ENCODE measurements at places on chromosomes 11 and 22.

- DNase-seq, result no peak
These were observed 3.0 kb downstream of the MUS81 start for GRCh38 chr11:65862941-65863888.

DNA sequence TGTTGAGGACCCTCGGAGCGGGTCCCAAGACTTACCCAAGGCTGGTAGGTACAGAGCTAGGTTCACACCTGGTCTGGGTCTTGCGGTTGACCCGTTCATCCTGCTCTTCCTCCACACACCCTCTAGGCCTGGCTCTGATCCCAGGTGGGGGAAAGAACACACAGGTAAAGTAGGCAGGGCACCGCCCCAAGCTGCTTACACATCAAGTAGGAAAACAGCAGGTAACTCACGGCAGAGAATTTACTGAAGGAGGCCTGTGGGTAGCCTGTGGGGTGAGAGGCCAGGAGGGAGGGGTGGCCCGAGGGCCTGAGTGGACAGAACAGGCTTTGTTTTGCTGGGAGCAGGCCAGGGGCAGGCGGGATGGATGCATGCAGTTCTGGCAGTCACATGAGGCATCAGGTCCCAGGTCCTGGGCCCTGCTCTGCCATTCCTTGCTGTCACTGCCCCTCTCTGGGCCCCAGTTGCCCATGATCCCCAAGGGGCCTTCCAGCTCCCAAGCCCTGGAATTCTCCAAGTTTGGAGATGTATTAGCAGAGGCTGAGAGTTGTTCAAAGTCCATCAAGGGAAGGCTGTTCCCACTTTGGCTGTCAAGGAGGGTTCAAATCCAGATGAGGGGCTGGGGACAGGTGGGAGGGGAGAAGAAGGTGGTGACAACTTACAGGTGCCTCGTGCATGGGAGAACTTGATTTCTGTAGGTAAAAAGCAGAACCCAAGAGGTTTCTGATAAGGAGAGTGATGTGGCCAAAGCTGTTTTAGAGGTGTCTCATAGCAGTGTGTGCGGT, 5.7 kb downstream of the TSKU start:
- no peak for DNase-seq

DNA sequence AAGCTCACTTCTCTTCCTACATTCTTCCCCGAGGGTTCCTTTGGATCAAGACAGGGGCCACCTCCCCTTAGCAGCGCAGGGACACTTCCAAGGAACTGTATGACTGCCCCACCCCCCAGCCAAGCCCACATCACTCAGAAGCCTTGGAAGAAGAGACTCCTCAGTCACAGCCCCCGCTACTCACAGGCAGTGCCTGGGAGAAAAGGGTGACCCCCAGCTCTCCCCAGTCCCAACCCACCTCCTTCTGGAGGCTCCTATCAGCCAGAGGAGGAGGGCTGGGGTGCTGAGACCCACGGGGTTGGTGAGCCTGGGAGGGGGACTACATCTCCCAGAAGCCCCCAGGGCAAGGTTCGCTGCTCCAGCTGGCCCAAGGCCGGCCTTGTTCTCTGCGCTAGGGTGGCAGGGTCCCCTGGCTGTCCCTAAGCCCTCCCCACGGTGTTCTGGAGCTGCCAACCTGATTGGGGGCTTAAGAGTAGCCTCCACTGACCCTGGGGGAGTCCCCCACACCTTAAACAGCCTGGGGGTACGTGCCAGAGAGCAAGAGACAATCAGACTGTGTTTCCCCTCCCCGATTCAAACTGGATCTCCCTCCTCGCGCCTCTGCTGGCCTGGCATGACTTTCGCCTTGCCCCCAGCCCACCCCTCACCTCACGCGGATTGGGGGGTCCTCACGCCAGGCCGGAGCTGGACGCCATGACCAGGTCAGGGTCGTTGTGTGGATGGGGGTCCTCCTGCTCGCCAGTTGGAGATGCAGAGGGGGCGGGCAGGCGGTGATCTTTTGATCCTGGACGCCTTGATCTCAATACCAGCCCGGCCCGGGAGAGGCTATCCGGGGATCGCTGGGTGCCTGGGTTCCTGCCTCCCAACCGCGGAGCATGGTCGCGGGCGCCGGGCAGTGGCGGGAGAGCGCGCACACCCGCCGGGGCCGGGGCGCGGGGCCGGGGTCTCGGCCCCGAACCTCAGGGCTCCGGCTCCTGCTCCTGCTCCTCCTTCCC, 838 bp downstream of the BCL9L start:
- no peak for DNase-seq

GRCh38 chr11:114846416-114846791, 168.1 kb downstream of the NXPE2 start:
- DNase-seq, result no peak

- no peak for DNase-seq
These were observed 100.5 kb downstream of the PDHX start for GRCh38 chr11:35016916-35017315.

- no peak for DNase-seq
These were observed 15.1 kb downstream of the UQCR10 start for GRCh38 chr22:29782061-29782845.

GRCh38 chr11:33040033-33040861, 875 bp downstream of the TCP11L1 start:
- DNase-seq, result peak; percentile 58

DNA sequence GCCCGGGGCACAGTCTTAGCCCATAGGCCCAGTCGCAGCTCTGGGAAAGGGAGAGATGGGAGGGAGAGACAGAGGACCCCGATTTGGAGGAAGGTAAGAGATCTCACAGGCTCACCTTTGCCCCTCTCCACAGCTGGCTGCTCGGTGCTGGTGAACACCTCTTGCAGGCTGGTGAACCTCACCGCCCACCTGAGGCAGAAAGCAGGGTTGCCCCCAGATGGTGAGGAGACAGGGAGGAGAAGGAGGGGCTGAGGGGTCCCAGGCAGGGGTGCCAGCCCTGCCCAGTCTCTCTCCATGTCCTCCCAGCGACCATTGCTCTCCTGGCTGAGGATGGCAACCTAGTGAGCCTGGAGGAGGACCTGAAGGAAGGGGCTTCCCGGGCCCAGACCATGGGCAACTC, 1.2 kb downstream of the C22orf15 start:
- no peak for DNase-seq

DNA sequence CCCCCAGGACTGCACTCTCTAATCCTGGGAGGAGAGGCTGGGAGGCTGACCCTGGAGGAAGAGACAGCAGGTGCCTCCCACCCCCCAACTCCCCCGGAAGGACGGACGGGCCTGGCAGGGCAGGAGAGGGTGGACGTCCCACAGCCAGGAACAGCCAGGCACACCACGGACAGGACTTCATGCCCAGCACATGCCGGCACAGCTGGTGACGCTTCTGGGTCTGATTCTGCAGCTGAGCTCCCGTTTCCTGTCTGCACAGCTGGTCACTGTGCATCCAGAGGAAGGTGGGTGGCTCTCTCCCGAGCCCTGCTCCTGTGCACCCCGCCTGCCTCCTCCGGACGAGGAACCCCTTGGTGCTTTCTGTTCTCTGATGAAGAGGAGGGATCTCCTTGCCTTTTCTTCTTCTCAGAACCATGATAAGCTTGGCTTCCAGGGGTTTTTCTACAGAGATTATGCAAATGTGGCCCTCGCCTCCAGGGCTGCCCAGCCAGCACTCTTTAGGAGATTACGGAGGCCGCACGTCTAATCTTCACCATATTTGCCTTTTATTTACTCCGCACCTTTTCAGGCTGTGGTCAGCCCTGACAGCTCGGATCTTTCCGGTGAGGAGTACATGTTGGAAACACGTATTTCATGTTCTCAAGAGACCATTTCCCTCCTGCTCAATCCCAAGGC, 1295.8 kb downstream of the BRD1 start:
- no peak for DNase-seq

- DNase-seq, result no peak
These were observed 8.7 kb upstream of the ACRV1 start for GRCh38 chr11:125689274-125689859.

DNA sequence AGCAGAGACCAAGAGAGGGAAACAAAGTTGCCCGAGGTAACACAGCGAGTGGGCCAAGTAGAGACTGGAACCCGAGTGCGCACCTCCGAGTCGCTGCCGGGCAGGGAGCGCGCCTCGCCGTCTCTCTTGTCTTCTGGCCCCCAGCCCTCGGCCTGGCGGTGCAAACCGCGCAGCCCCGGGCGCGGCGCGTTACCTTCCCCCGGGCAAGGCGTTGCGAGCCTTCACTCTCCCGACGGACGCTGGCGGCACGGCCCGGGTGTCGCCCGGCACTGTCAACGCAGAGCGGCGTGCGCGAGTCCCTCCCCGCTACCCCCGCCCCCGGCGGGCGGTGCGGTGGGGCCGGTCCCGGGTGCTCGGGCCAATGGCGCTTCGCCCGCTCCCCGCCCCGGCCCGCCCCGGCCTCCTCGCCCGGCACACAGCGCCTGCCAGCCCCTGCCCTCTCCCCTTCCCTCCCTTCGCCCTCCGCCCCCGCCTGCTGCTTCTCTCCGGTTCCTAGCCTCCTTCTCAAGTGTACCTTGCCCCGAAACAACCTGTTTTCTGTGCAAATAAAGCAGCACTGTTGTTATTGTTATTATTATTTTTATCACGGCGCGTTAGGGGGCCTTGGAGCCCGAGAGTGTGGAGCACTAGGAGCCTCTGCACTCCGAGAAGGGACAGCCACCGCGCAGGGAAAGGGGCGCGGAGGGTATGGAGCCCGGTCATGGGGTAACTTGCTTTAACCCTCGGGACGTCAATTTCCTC, at the start of gene SYTL2:
Gene SYTL2, minus strand, starts transcription at position 271 of the 741 bp plus-strand sequence. CDS start 53,416 bp downstream, outside the sequence.
- peak; percentile 38 for DNase-seq

GRCh38 chr22:42683578-42684283, 34.5 kb upstream of the CYB5R3 start:
- no peak for DNase-seq

- no peak for DNase-seq
These were observed 6.8 kb downstream of the MCAM start for GRCh38 chr11:119309953-119310681.

GRCh38 chr22:45893516-45893915, 83.4 kb downstream of the WNT7B start:
- DNase-seq, result no peak

DNA sequence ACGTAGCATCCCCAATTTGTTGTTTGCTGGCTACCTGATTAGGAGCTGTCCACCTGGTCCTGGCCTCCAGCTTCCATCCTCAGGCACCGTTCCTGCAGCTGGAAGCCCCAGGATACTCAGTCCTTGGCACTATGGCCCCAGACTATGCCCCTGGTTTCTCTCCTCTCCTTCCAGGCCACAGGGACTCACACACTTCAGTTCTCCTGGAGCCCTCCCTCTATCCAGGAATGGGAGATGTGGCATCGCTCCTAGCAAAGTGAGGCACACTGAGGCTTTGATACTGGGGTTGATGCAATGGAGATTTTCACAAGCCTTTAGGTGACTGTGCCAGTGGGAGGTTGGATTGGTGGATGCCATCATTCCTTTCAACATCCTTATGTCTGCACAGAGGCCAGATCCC, 142.8 kb upstream of the B3GAT1 start:
- no peak for DNase-seq

Measured in stimulated activated naive B cell treated with anti-CD40 and anti-IgM and Interleukin-4, amounts not matched to agents 10 μg/mL and 1 μg/mL and 100 μg/mL, for 72 hours (primary cell).